ENCODE measurements at places on chromosomes 4 and X.
A peak's percentile ranks its signal among the peaks of the same experiment; 100 is the strongest.

- DNase-seq: no peak
Measured at GRCh38 chr4:658681-659667, 15.1 kb downstream of the ATP5ME start.

GRCh38 chrX:130552444-130553073, 150.8 kb downstream of the RBMX2 start:
- DNase-seq: no peak

GRCh38 chrX:74924449-74925224, 615 bp downstream of the NEXMIF start:
- peak; percentile 63 for DNase-seq

- no peak for DNase-seq
Measured at GRCh38 chr4:185145572-185145971, 2.5 kb downstream of the SLC25A4 start.

GRCh38 chr4:120636120-120636630, 286.4 kb downstream of the PRDM5 start:
- no peak for DNase-seq

GRCh38 chr4:957581-958313, 15.6 kb downstream of the DGKQ start:
- no peak for DNase-seq

DNA sequence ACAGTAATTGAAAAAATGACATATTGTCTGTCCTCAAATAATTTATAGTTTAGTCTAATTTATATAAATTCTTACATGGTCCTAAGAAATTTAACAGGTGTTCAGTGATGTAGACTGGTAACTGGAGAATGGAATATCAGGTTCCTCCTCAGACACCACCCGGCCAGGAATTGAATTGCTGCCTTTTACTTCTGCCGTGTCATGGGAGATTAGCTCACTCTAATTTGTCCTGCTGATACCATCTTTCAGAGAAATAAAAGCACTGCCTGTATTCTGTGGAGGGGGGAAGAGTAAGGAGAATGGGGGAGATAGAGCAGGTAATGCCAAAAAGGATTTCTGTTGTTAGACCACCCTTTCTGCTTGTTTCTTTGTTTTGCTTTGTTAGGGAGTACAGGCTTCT, 125.2 kb upstream of the KLHL4 start:
- DNase-seq: no peak

GRCh38 chr4:74665876-74666275, 128.4 kb downstream of the BTC start:
- DNase-seq: no peak
